8988T (cell line): ENCODE measurements at places on chromosomes 2 and 18.

GRCh38 chr2:26481706-26482105 lies 3.8 kb upstream of the OTOF start:
- DNase-seq, result no peak

GRCh38 chr2:63046552-63046951 lies 4.1 kb upstream of the OTX1 start:
- no peak for DNase-seq

GRCh38 chr2:190849774-190850173 lies 30.8 kb upstream of the GLS start:
- DNase-seq, result no peak

DNA sequence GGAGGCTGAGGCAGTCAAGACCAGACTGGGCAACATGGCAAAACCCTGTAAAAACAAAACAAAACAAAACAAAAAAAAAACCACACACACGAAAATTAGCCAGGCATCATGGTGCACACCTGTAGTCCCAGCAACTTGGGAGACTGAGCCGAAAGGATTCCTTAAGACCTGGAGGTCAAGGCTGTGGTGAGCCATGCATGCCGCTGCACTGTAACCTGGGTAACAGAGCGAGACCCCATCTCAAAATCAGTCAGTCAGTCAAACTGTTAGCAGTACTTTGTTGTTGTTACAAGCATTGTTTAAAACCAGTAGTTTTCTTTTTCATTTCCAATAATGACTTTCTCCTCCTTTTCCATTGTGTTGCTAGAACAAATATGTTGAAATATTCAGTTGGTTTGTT lies 21.7 kb downstream of the EPB41L5 start:
- no peak for DNase-seq

- no peak for DNase-seq
Observed at GRCh38 chr2:109529532-109530449, 84.0 kb downstream of the SEPTIN10 start.

GRCh38 chr2:120990451-120990871 lies 254.8 kb downstream of the GLI2 start:
- no peak for DNase-seq

DNA sequence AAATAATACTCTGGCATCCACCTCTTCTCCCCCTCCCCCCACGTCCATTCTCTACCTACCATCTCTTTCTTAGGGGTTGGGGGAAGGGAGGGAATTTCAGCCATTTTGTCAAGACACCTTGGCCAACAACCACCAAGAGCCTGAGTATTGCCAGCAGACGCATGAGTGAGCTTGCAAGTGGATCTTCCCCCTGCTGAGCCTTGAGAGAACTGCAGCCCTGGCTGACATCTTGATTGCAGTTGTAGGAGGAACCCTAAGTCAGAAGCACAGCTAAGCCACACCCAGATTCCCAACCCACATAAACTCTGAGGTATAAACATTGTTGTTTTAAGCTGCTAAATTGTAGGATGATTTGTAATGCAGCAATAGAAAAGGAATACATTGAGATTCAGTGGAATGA lies 165.6 kb downstream of the TMEFF2 start:
- no peak for DNase-seq

GRCh38 chr2:215635071-215635787 lies 199.4 kb upstream of the FN1 start:
- DNase-seq, result no peak

- DNase-seq, result no peak
Observed at GRCh38 chr2:180979749-180980105, 678 bp upstream of the UBE2E3 start.

GRCh38 chr2:74392449-74392743 lies 12.3 kb upstream of the DCTN1 start:
- DNase-seq, result no peak

- DNase-seq, result no peak
Observed at GRCh38 chr2:8925411-8925810, 78.1 kb downstream of the MBOAT2 start.

DNA sequence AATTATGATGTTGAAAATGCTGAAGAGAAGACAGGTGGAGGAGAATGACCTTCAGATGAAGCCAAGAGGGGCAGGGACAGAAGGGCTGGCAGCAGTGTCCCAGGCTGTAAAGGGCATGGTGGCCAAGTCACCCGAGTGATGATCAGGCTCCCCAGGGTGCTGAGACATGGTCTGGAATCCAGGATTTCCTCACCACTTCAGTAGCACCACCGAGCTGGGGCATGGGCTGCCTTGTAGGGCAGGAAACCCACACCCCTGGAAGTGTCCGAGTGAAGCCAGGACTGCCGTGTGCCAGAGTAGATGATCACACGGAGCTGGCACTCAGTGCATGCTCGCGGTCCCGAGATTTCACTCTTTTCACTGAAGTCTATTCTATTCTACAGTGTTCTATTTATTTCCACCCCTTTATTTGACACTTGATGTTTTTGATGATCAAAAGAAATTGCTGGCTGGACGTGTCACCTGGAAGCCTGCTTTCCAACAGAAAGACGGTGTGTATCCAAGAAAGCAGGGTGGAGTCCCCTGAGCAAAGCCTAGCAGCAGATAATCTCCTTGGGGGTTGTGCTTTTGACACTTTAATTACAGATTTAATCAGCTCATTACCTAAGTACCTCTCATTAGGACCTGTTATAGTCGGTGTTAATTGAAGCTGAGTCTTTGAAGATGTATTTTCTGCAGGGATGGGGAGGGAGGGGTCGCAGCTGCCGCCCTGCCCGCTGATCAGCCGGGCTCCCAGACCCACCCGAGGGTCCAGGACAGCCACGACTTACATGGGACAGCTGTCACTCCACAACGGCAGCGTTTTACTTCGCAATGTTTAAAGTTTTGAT lies 92.3 kb downstream of the SEPTIN10 start:
- no peak for DNase-seq

GRCh38 chr2:45669032-45669486 lies 17.6 kb downstream of the PRKCE start:
- no peak for DNase-seq

DNA sequence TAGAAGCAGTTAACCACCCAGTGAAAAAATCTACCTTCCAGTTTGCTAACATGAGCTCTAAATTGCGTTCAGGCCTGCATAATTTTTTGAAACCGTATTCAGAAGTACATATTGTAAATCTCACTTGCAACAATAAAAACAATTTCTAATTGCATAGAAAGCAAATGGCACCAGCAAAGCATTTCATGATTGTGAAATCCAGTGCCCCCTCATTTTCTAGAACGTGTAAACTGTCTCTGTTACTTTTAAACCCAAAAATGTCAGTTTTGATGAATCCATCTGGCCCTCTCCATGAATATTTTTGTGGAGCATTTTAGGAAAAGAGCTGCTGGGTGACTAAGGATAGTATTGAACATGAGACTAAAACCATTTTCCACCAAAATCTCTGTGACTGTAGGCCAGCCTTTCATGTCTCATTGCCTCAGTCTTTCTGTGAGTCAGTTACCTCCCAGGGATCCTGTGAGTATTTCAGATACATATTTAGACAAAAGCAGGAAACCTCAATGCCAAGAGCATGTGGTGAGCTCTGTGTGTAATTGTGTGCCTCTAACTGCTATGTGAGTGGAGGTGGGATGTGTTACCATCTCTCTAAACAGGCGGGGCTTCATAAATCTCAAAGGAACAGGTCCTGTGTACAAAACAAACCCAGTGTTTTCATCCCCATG lies 477.8 kb upstream of the DCC start:
- DNase-seq, result no peak

DNA sequence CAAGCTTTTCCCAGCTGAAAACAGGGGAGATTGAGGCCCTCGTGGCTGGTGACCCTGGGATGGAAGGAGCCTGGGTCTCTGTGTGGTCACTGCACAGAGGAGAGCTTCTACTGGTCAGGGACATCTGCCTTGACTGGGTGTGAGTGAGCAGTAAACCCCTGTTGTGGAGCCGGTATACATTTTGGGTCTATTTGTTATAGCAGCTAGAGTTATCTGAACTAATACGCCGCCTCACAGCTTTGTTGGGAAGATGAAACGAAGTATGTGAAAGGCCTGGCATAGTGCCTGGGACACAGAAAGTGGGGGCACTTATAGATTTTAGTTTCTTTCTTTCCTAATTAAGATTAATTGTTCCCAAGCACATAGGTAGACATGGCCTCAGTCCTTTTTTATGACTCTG lies 72.2 kb upstream of the HPCAL1 start:
- no peak for DNase-seq

- no peak for DNase-seq
Observed at GRCh38 chr2:215107216-215108056, 31.0 kb downstream of the ABCA12 start.

GRCh38 chr2:30738141-30738911 lies 68.9 kb downstream of the CAPN13 start:
- no peak for DNase-seq

- no peak for DNase-seq
Observed at GRCh38 chr2:61722318-61722717, 131.5 kb downstream of the FAM161A start.

GRCh38 chr2:31249009-31249690 lies 15.2 kb downstream of the EHD3 start:
- no peak for DNase-seq

DNA sequence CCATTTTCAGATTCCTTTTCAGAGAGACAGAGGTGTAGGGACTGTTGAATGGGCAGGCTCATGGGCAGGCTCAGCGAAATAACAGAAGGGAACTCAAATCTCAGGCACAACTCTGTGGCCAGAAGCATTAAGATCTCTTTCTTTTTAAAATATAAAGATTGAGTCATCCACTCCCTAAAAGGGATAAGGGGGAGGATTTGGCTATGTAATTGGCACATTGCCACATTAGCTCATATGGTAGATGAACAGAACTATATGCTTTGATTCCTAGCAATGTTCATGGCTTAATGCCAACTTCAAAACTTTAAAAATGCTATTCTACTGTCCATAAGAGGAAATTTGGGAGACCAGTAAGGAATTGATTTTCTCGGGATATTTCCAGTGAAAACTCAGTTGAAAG lies 53.8 kb upstream of the SLC5A7 start:
- DNase-seq, result no peak

DNA sequence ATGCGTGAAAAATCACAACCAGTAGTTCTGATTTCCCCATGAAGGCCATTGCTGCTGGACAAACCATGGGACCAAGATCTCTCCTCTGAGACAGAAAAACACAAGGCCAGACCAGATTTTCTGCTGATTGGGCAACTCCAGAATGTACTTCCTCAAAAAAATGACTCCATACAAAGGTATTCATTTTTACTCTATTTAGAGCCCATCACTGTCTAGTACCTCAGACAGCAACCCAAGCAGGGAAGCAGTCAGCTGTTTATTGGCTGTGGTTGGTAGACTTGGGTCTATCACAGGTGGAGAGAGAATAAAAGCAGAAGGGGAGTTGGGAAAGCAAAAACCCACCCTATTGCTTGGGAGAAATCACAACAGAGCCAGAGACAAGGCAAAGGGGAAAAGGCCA lies 219.9 kb downstream of the PIK3C3 start:
- DNase-seq, result no peak

DNA sequence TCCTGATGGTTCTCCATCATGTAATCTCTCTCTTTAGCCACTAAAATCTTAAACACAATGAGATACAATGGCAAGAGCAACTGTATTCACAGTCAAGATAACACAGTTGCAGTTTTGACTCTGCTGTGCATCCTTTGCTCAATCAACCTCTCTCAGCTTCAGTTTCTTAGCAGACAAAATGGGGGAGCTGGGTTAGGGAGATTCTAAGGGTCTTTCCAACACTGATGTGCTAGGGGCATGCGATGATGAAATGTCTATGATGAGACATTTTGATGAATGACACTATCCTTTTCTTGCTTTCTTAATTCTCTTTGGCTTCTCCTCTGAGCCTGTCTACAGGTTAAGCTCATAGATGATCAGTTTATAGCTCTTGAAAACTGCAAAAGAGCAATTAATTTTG lies 1.1 kb downstream of the SERPINB10 start:
- no peak for DNase-seq

DNA sequence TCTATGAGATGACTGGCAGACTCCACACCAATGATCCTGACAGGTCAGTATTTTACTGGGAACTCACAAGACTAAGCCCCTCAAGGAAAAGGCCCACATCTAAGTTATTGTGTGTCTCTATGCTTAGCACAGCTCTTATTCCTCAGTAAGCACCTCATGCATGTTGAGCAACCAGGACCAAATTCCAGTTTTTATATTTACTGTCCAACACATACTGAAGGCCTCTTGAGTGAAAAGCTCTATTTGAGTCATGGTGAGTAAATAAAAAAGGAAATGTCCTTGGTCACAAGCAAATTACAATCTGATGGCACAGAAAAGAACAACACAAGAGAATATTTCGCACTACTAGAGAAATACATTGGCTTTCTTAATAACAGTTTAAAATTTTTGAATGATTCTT lies 87.9 kb upstream of the ETAA1 start:
- DNase-seq, result no peak

DNA sequence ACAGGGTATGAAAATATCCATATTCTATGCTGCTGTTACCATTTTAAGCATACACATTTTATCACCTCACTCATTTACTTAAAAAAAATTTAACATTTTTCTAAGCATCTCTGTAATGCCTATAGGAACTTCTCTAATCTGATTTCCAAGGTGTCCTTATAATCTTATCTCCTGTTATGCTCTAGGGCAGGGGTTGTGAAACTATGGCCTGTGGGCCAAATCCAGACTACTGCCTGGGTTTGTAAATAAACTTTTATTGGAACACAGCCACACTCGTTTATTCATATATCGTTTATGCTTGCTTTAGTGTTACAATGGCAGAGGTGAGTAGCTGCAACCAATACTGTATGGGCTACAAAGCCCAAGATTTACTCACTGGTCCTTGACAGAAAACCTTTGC lies 151.6 kb downstream of the RAPGEF4 start:
- DNase-seq, result no peak

- no peak for DNase-seq
Observed at GRCh38 chr2:47452761-47453160, 49.8 kb downstream of the MSH2 start.

DNA sequence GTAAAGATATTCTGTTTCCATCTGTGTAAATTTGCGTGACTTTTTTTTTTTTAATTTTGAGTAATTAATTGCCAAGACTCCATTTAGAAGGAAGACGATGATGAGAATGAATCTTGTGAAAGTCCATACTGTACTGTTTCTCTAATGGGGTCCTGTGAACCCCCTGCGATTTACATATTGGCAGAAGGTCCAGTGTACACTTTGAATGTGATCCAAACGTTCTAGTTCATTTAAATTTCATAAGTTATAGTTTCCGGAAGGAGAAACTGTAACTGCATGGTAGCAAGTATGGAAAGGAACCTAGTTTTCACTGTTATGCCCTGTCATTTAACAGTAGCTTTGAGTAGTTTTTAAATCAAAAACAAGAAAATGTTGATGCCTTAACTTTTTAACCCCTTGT lies 166.7 kb downstream of the FMNL2 start:
- DNase-seq, result no peak

DNA sequence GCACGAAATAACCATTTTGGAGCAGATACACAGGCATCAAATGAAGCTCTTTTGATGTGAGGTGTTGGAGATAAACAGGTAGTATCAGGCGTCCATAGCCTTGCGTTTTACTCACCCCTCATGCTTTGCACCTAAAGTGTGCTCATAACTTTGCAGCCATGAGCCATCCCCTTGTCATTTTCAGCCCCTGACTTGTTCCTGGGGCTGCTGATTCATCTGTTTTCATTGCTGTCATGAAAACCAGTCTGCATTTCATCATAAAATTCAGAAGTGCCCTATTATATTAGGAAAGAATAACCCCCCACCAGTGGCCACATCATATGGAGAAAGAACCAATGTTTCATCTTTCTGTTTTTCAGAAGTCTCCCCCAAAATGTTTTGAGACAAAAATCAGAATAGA lies 329.7 kb upstream of the NRP2 start:
- DNase-seq, result no peak
